ENCODE measurements at places on chromosomes 5 and 9. TPM values are rescaled to one million over a fixed set of nuclear protein-coding genes. Genes with fewer than 3 reads are reported as not detected.
A peak's percentile ranks its signal among the peaks of the same experiment; 100 is the strongest.

DNA sequence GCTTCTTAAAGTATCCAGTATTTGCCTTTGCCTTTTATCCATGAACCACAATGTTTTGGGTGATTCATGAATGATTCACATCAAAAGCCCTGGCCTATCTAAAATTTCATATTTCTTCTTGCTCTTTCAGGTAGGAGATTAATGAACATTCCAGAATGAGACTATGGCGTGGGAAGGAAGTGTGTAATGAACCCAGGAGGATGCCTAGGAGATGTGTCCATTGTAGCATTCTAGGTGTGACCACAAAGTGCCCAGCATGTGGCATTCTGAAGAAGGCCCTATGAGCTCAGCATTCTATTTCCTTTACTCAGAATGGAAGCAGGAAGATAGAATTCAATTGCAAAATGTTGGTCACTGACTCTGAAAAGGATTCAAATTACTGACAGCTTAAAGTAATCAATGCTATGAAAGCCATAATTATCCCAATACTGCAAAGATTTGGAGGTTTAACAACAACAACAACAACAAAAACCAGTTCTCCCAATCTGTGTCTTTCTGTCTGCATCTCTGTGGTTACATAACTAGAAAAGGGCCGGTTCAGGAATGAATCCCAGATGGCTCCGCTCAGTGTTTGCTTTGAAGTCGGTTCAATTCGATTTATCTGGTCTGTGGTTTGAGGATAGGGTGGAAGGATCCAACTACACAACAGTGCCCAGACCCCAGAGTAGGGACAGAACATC lies 126.7 kb downstream of the FOXD1 start:
- peaks cover 52% of the 10 kb centered on the region for H3K27me3 ChIP-seq
- H3K27ac ChIP-seq = peak overlapping the region; percentile 23
- no peaks in the 10 kb centered on the region for H3K36me3 ChIP-seq
- DNase-seq = no peak

DNA sequence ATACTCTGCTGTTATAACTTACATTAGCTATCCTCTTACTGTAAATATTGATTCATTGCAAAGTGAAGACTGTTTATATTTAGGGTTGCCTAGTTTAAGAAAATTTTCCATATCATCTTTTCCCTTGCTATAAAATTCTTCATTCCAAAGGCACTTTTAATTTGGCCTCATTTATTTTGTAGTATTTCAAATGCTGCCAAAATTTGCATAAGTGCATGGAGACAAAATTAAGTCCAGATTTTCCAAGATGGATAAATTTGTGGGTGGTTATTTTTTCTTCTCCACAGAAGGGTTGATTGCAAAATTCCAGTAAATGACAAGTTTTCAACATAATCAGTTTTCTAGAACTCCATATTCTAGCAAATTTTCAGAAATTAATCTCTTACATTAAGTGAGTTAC lies 141.5 kb upstream of the MTAP start:
- H3K27ac ChIP-seq = no peak overlapping the region
- DNase-seq = no peak
- no peaks in the 10 kb centered on the region for H3K4me1 ChIP-seq

GRCh38 chr5:14674983-14675854 lies 10.7 kb downstream of the OTULIN start:
- H3K27ac ChIP-seq = no peak overlapping the region
- no peaks in the 10 kb centered on the region for H3K27me3 ChIP-seq

- H3K4me1 ChIP-seq = peaks cover 8% of the 10 kb centered on the region
- H3K4me3 ChIP-seq = no peak overlapping the region
- no peaks in the 10 kb centered on the region for H3K36me3 ChIP-seq
- DNase-seq = no peak
- H3K27ac ChIP-seq = no peak overlapping the region
These were observed 5.2 kb upstream of the GCNT1 start for GRCh38 chr9:76453785-76454184.

- peaks cover 46% of the 10 kb centered on the region for H3K27me3 ChIP-seq
- H3K36me3 ChIP-seq = no peaks in the 10 kb centered on the region
- no peaks in the 10 kb centered on the region for H3K4me1 ChIP-seq
- H3K4me3 ChIP-seq = no peak overlapping the region
- H3K27ac ChIP-seq = no peak overlapping the region
- no peak for DNase-seq
These were observed 15.4 kb downstream of the KCNT1 start for GRCh38 chr9:135717410-135717809.

GRCh38 chr5:134141331-134142050 lies 27.0 kb downstream of the TCF7 start:
- H3K27ac ChIP-seq = peak overlapping the region; percentile 78
- H3K36me3 ChIP-seq = peaks cover 3% of the 10 kb centered on the region
- no peaks in the 10 kb centered on the region for H3K27me3 ChIP-seq
- H3K4me1 ChIP-seq = peaks cover 23% of the 10 kb centered on the region
- peak overlapping the region; percentile 10 for H3K4me3 ChIP-seq

DNA sequence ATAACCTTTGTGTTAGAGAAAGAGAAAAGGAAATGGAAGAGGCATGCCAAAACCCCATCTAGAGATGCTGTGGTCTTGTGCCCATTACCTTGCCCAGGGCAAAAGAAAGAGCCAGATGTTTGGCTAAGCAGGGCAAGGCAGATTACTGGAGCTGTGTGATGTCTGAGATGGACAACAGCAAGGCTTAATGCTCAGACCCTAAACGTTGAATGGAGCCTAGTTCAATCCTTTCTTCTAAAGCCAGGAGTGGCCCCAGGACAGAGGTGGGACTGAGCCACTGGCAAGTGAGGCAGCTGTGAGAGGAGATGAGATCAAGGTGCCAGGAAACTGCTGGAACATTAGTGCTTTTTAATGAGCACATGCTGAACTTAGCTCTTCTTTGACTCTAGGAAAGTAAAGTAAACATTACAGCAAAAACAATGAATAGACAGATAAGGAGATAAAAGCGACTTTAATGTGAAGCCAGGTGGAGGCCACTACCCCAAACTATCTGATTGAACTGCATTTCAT lies 143.0 kb upstream of the EGFLAM start:
- no peaks in the 10 kb centered on the region for H3K27me3 ChIP-seq
- no peak for DNase-seq
- peaks cover 4% of the 10 kb centered on the region for H3K4me1 ChIP-seq
- H3K36me3 ChIP-seq = no peaks in the 10 kb centered on the region
- no peak overlapping the region for H3K27ac ChIP-seq
- H3K4me3 ChIP-seq = no peak overlapping the region

GRCh38 chr9:113621309-113621791 lies 157.8 kb downstream of the RGS3 start:
- H3K36me3 ChIP-seq = no peaks in the 10 kb centered on the region
- H3K27me3 ChIP-seq = no peaks in the 10 kb centered on the region
- H3K4me3 ChIP-seq = peak overlapping the region; percentile 47

DNA sequence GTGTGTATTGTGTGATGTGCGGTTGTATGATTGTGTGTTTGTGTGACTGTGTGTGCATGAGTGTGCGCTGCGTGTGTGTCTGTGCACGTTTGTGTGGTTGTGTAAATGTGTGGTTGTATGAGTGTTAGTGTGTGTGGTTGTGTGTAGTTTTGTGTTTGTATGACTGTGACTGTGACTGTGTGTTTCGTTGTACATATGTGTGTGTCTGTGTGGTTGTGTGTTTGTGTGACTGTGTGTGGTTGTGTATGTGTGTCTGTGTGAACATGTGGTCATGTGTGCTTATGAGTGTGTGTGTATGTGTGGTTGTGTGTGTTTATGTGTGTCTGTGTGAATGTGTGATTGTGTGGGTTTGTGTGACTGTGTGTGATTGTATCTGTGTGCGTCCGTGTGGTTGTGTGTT lies 197.8 kb downstream of the TTLL11 start:
- H3K27ac ChIP-seq = no peak overlapping the region
- H3K27me3 ChIP-seq = peaks cover 7% of the 10 kb centered on the region
- peaks cover 9% of the 10 kb centered on the region for H3K4me1 ChIP-seq
- H3K36me3 ChIP-seq = no peaks in the 10 kb centered on the region
- no peak overlapping the region for H3K4me3 ChIP-seq

- DNase-seq = no peak
- H3K4me3 ChIP-seq = no peak overlapping the region
- H3K4me1 ChIP-seq = peaks cover 15% of the 10 kb centered on the region
These were observed 39.9 kb downstream of the SLIT3 start for GRCh38 chr5:169260896-169261569.

- H3K27me3 ChIP-seq = no peaks in the 10 kb centered on the region
- peak overlapping the region; percentile 6 for H3K4me3 ChIP-seq
These were observed 14.1 kb upstream of the FAM120AOS start for GRCh38 chr9:93467462-93467861.

DNA sequence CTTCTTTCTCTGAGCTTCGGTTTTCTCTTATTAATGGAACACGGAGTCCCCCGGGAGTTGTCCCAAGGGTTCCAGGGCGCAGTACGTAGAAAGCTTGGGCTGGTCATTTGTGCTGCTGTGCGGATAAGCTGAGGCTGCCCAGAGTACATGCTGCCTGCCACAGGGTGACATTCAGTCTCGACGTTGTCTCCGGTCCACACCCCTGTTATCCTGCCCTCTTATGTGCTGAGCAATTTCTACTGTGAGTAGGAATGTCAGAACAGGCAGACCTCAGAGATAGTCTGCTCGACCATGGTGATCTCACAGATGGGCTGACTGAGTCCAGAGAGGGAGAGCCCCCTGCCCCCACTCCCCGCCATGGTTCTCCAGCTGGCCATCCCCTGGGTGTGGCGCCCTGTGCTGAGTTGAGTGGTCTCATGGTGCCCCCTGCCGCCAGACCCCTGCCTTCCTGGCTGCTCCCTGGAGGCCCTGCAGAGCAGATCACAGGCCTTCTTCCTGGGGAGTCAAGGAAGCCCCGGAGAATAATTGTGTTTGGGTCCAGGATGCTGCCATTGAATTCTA lies 124.0 kb downstream of the RGS3 start:
- no peaks in the 10 kb centered on the region for H3K27me3 ChIP-seq
- H3K27ac ChIP-seq = no peak overlapping the region
- no peak overlapping the region for H3K4me3 ChIP-seq
- H3K4me1 ChIP-seq = peaks cover 15% of the 10 kb centered on the region
- no peak for DNase-seq

DNA sequence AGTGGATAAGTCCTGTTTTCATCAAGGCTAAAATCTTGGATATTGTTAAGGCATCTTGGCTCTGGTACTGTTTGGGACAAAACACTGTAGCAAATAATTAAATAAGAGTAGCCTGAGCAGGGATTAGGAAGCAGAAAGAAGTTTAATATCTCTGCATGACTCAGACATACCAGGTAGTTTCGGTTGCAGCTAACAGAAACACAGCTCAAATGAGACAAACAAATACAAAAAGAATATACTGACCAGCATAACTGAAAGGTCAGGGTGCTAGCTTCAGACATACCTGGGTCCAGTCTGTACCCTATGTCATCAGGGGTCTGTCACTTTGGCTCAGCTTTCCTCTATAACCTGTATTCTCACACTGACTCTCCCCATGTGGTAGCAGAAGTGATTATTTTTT lies 156.4 kb upstream of the MAP3K1 start:
- no peak overlapping the region for H3K4me3 ChIP-seq
- no peaks in the 10 kb centered on the region for H3K27me3 ChIP-seq
- H3K36me3 ChIP-seq = no peaks in the 10 kb centered on the region
- no peak overlapping the region for H3K27ac ChIP-seq
- H3K4me1 ChIP-seq = peaks cover 11% of the 10 kb centered on the region
- no peak for DNase-seq

DNA sequence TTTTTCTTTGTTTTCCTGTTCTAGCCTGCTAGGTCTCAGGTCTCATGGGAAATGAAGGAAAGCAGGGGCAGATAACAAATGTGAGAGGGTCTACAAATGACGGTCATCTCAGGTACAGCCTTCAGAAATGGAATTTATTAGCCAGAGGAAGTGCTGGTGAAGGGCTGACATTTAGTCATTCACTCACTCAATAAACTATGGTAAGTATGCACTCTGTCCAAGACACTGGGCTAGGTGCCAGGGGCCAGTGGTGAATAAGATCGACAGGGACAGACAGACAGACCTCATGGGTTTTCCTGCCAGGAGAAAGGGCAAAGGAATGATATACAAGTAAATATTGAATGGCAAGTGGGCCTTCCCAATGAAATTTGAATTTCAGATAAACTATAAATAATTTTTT lies 6.3 kb downstream of the PDE6A start:
- no peak overlapping the region for H3K27ac ChIP-seq
- no peaks in the 10 kb centered on the region for H3K36me3 ChIP-seq
- no peak for DNase-seq
- peaks cover 34% of the 10 kb centered on the region for H3K4me1 ChIP-seq

GRCh38 chr9:108751369-108751768 lies 104.4 kb downstream of the ACTL7B start:
- no peak overlapping the region for H3K27ac ChIP-seq
- DNase-seq = no peak
- H3K4me3 ChIP-seq = no peak overlapping the region

DNA sequence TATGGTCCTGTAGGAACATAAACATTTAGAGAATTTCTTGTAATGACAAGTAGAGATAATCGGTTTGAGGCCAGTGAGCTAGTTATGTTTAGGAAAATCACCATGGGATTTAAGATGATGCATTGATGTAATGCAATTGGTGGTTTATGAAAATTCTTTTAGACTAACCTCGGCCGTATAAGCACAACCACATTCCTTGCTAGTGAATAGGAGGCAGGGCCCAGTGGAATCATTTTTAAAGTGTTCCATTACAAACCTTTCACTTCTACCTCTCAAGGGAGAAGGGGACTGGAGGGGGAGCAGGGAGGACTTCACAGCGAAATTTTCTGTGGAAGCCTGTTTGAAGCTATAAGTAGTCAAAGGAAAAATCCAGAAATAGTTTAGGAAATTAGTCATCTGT lies 71.8 kb upstream of the NFIL3 start:
- no peak for DNase-seq
- H3K4me3 ChIP-seq = peak overlapping the region; percentile 8
- H3K27me3 ChIP-seq = no peaks in the 10 kb centered on the region
- peak overlapping the region; percentile 77 for H3K27ac ChIP-seq
- no peaks in the 10 kb centered on the region for H3K36me3 ChIP-seq
- H3K4me1 ChIP-seq = peaks cover 18% of the 10 kb centered on the region

DNA sequence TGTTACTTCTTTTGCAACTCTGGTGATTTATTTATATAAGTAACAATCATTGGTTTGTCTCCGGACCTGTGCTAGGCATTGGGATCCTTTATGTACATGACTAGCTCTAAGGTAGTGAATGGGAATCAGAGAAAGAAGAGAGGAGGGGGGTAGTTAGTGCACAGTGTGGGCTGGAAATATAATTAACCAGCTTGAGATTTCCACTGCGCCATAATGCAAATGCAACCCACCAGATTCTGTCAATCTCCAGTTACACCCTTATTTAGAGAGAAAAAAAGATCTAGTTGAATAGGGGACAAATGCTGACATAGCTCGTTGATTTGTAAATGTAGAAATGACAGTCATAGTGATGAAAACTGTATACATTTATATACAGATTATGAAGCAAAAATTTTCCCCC lies 342.2 kb upstream of the SLC30A5 start:
- no peak overlapping the region for H3K27ac ChIP-seq
- H3K27me3 ChIP-seq = peaks cover 13% of the 10 kb centered on the region
- peaks cover 25% of the 10 kb centered on the region for H3K4me1 ChIP-seq
- DNase-seq = no peak

- peaks cover 48% of the 10 kb centered on the region for H3K36me3 ChIP-seq
- no peak for DNase-seq
- H3K4me3 ChIP-seq = peak overlapping the region; percentile 17
- H3K27me3 ChIP-seq = no peaks in the 10 kb centered on the region
These were observed 15.3 kb downstream of the NFIB start for GRCh38 chr9:14298601-14299022.

The ZNF367 gene
- 4.3 TPM for total RNA-seq

The RALGDS gene
- 86.3 TPM for total RNA-seq

The KIF4B gene
- total RNA-seq = 0.14 TPM

The SPTLC1 gene
- total RNA-seq = 78.1 TPM

The STOM gene
- total RNA-seq = 30.7 TPM

The CAVIN4 gene
- 6.1 TPM for total RNA-seq
